ENCODE measurements at places on chromosomes 1 and 21.

DNA sequence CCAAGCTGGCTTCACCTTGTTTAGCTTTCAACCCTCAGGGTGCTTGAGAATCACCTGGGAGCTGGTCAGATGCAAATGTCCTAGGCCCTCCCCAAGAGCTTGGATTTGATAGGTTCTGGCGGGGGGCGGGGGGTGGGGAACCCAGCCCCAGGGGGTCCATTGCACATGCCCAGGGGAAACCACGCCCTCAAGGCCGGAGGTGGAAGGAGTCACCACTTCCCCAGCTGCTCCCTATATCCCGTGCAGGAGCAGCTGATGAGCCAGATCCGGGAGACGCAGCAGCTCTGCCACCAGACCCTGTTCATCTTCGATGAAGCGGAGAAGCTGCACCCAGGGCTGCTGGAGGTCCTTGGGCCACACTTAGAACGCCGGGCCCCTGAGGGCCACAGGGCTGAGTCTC lies 5.8 kb downstream of the TOR3A start:
- DNase-seq: no peak

DNA sequence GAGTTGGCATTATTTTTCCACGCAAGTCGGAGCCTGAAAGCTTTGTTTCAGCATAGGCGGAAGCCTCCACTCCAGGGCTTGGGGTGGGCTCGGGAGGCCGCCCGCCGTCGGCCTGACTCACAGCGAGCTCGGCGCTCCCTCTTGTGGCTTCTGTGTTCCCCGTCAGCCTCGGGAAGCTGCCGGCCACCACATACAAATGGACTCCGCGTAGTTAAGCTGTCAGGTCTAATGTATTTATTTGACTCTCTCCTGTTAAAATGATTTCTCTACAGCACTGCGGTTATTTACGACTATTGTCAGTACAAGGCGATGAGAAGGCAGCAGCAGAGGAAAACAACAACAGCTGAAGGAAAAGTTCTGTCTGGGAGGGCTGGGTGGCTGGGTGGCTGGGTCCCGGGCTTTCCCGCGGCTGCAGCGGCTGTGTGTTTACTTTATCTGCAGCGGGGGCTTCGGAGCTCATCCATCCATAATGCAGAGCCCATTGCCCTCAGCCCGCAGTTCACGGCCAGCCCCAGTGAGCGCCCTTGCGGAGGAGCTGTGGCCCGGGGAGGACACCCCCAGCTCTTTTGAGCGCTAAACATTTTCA lies 375.7 kb upstream of the CAMK1G start:
- peak; percentile 49 for DNase-seq

- DNase-seq: no peak
Measured at GRCh38 chr1:200819726-200820125, 53.1 kb upstream of the GPR25 start.

- no peak for DNase-seq
Measured at GRCh38 chr21:38664315-38664714, 141.4 kb upstream of the ETS2 start.

- peak; percentile 71 for DNase-seq
Measured at GRCh38 chr1:19715334-19716203, 50.9 kb downstream of the HTR6 start.

DNA sequence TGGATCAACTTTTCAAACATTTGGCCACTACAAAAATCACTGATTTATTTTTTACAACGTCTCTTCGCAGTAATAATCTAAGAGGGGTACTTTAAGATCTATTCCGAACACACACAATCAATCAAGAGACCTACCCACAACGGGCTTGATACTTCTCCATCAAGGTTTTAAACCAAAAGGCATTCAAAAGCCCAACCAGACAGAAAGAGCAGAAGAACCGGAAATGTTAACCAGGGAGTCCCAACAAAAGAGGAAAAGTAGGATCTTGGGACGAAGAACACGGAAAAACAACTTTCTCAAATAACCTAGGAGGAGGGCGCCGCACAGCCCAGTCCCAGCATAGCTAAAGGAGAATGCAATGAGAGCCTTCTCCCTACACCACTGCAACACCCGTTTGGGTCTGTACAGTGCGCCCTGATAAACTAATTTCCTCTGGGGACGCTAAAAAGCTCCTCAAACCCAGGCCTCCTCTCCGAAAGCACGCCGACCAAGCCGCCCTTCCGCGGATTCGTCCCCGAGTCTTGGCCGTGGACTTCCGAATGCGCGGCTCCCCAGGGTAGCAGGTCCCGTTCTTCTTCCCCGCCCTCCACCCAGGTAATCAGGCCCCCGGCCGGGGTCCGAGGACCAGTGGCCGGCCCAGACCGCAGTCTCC lies 623 bp downstream of the RPL22 start:
- no peak for DNase-seq
